ELF-1 (cell line): ENCODE measurements at places on chromosomes 5 and 9.

- DNase-seq: peak; percentile 67
Observed at GRCh38 chr5:157366741-157367674, 93.0 kb upstream of the NIPAL4 start.

GRCh38 chr5:68225188-68225910 is 9.8 kb downstream of the PIK3R1 start:
- DNase-seq: no peak

DNA sequence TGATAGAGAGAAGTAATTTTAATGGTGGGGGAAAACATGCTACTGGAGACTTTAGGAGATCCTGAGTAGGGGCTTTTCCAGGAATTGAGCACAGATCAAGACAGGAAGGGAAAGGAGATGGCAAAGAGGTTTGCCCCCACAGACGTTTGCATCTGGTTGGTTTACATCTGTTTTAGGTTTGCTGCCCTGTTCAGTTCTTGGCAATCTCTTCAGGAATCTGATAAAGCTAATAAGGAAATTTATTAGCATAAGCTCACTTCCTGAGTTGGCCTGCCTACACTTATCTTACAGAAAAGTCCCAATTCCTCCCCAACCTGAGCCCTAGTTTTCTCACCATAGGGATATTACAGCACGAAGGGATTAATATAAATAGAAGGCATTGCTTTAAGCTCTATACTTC is 3.4 kb upstream of the CFAP95 start:
- no peak for DNase-seq

- no peak for DNase-seq
Observed at GRCh38 chr9:95605816-95606488, 89.2 kb upstream of the PTCH1 start.

DNA sequence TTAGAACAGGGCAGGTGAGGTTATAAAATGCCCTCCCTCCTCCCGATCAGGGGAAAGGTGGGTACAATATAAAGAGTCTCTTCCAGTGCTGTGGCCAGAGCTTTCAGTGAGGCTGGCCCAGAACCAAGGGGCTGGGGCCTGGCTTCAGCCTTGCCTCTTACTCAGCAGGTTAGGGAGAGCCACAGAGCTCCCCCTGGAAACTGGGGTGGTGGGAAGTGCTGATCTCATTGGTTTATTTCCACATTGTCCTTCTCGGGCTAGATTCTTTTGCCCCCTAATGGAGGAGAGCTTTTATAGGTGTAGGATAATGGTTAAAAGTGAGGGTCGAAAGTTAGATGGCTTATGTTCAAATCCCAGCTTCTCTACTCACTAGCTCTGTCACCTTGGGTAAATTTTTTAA is 186.7 kb upstream of the TBC1D2 start:
- no peak for DNase-seq

GRCh38 chr9:128828719-128829452 is 708 bp downstream of the SPOUT1 start:
- DNase-seq: no peak

DNA sequence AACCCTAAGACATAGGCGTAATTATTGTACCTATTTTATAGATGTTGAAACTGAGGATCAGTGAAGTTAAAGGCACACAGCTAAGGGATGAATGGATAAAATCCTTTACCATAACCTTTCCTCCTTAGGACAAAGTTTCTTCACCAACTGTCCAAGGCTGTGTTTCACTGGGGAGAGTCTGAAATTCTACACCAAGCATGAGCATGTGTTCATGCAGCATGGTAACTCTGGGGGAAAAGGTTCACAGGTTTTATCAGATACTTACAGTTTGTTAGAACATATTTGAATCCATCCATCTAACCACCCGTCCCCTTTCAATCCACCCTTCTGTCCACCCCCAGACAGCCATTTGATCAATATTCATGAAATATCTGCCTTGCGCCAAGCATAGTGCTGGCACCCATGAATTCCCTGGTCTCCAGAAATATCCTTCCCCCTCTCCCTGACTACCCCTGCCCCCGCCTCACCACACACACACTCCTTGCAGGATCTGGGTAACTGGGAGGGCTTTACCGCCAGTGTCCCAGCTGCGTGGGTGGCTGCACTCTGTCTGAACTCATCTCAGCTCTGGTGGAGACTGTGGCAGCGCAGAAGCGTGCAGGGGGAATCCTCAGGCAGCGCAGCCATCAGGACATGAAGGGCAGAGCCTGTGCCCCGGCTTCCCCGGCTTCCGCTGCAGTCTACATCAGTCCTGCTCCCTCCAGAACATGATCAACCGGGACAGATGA is 6.3 kb upstream of the KCNIP1 start:
- DNase-seq: no peak

GRCh38 chr5:139488260-139488659 is 5.7 kb upstream of the STING1 start:
- DNase-seq: no peak

- peak; percentile 20 for DNase-seq
Observed at GRCh38 chr5:154858972-154859871, 795 bp downstream of the CNOT8 start.

DNA sequence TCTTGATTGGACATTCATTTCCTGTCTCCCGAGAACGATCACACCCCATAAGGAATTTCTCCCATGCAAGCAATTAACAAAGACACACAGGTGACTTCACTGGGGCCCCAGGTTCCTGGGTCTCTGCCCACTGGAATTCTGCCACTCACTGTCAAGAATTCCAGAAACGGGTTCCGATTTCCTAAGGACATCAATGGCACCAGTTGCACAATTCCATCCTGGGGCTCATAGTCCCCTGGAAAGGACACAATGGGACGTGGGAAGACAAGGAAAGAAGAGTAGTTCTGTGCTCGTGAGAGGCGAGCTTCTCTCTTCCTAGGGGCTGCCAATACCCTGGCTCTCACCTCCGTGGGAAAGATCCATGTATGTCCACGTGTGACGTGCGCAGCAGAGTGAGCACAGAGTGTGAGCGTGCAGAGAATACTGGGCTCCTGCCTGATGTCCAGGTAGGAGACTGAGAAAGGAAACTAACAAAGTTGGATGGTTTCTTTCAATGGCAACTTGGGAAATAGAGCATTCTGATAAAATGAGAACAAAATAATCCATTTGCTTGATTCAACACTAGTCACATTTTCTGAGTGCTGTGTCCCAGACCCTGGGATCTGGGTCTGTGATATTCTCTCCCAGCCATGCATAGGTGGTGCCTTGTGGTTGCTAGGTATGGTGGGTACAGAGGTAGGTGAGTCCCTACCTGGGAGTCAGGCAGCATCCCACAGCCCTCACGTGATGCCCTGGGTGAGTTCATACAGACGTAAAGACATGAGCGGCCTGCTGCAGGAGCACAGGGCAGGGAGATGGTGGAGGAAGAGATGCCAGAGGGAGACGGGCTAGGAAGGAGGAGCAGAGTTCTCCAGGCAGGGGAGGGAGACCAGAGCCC is 159.8 kb downstream of the COL23A1 start:
- DNase-seq: no peak

GRCh38 chr5:29811914-29812679 is 1381.4 kb upstream of the CDH6 start:
- DNase-seq: no peak
